ENCODE measurements at places on chromosomes 1 and 21. TPM values are rescaled to one million over a fixed set of nuclear protein-coding genes. Genes with fewer than 3 reads are reported as not detected.

GRCh38 chr1:64511044-64511443 is 41.1 kb downstream of the CACHD1 start:
- DNase-seq = no peak

- DNase-seq = no peak
Observed at GRCh38 chr1:227790868-227791267, 24.6 kb upstream of the PRSS38 start.

GRCh38 chr1:224497714-224498573 is 63.3 kb upstream of the WDR26 start:
- peak; percentile 33 for DNase-seq

DNA sequence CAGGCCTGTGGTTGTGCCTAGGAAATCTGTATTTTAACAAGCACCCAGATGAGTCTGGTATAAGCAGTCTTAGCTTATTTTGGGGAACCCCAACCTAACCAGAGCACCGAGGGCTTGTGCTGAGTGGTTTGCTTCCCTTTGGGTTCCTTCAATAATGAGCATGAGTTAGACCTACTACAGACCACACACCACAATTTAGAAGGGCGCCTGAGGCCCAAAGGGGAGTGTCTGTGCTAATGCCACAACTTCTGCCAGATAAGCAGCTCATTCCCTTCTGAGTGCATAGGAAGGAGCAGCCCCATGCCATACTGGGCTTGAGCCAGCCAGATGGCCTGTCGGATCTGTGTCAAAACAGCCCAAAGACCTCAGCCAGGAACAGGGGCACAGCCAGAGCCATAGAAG is 15.4 kb upstream of the LSS start:
- no peak for DNase-seq

DNA sequence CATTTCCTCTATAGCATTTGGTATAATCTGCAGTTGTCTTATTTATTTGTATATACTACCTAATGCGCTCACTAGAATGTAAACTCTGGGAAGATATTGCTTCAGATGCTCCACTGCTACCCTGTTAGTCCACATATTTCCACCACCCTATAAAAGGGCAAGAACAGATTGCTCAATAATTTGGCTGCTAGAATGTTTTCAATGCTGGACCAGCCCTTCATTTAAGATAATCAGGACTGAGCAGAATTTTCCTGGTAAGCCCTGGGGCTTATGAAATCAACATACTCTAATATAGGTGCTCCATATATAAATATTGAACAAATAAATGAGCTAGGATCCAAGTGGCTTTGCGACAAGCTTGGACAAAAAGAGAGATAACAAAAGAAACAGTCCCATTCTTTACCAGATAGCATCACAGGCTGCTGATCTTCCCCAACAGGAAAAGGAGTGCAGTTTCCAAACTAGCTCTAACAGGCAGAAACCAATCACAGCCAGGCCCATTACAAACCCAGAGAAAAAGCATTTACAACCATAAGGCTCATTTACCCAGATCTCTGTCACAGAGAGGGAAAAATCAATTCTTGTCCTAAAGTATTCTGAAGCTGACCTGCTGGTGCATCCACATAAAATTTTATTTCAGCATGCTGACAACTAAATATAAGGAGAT is 8.3 kb downstream of the BCAR3 start:
- DNase-seq = no peak

- DNase-seq = no peak
Observed at GRCh38 chr1:100440075-100440809, 87.9 kb downstream of the CDC14A start.

GRCh38 chr1:171922999-171923398 is 81.7 kb downstream of the DNM3 start:
- DNase-seq = no peak

DNA sequence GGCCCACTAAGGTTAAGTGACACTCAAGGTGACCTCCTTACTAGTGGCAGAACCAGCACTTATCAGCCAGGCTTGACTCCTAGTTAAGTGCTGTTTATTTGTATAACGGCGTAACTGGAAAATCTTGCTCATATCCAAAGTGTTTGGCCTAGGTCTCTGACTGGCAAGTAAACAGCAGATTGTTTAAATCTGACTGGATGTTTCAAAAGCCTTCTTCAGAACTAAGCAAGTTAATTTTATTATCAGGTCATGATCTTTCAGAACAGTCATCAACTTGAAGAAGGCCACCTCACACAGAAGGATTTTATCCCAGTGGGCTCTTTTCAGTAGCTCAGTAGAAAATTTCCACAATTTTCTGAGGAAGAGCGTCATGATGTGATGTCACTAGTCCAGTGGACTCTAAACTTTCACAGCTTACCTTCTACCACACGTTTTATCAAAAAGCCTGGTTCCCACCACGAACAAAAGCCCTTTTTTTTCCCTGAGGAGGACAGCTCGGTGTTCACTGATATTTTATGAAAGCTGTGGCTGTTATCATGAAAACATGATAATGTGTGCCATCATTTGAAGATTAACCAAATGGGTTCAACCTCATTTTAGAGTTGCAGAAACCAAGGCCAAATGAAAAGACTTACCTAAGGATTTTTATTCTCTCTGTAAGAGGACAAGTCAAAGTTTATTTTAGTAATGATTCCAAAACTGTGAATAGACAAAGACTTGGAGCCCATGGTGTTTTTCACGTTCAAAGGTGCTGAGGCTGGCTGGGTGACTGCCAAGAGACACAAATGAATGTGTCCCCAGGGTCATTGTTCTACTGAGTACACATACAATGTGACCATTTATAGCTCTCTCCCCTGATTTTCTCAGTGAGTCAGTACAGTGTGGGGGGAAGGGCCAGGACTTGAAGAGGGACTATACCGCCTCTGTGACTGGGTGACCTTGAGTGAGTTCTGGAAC is 9.1 kb downstream of the SGIP1 start:
- DNase-seq = peak; percentile 65

- DNase-seq = no peak
Observed at GRCh38 chr1:119294199-119294598, 74.4 kb upstream of the HAO2 start.

GRCh38 chr21:16176570-16176969 is 446.8 kb downstream of the USP25 start:
- DNase-seq = no peak

DNA sequence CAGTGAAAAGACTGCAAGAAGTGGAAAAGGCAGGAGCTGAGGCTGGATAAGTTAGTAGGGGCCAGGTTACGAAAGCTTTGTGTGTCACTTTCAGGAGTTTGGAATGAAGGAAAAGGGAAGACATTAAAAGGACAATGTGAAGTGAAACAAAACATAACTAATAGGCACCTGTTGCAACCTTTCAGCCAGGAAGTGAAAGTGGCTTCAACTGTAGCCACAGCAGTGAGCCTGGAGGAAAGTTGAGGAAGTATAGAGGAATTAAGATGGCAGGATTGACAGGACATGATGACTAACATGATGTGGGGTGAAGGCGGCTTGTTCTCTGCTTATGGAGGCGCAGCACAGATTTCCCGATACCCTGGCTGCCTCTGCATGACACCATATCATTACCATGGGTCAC is 68.9 kb downstream of the C4BPA start:
- DNase-seq = no peak

GRCh38 chr1:6601049-6601922 is 1.4 kb downstream of the KLHL21 start:
- DNase-seq = peak; percentile 90

DNA sequence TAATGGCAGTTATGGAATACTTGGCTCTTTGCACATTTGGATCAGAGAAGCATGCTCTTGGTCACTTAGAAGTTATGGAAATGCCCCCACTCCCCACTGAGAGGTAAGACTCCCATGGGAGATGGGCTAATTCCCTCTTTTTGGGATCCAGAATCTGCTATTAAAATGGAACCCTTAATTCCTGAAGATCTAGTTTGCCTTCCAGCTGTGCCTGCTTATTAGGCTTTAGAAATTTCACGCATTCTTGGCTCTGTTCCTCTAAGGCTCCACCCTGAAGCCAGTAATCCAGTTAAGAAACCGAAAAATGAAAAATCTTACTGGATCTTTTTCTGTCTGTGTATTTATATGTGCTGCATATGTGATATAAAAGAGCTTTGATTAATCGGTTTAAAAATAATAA is 76.7 kb downstream of the USH2A start:
- no peak for DNase-seq

The CD84 gene
- 17.0 TPM for total RNA-seq

The SYPL2 gene
- 1.4 TPM for total RNA-seq

The KRTAP21-2 gene
- total RNA-seq = not detected

The ZBTB17 gene
- total RNA-seq = 38.5 TPM

The SLC25A34 gene
- 1.3 TPM for total RNA-seq

The RNU1-3 gene
- total RNA-seq = under 0.01 TPM

The NKAIN1 gene
- total RNA-seq = 0.16 TPM

The COL16A1 gene
- total RNA-seq = 55.2 TPM

All from breast epithelium (tissue), 4 donors.